ENCODE measurements at places on chromosomes 4 and X.

GRCh38 chrX:30982467-30982866, 89.4 kb downstream of the FTHL17 start:
- no peak for DNase-seq

DNA sequence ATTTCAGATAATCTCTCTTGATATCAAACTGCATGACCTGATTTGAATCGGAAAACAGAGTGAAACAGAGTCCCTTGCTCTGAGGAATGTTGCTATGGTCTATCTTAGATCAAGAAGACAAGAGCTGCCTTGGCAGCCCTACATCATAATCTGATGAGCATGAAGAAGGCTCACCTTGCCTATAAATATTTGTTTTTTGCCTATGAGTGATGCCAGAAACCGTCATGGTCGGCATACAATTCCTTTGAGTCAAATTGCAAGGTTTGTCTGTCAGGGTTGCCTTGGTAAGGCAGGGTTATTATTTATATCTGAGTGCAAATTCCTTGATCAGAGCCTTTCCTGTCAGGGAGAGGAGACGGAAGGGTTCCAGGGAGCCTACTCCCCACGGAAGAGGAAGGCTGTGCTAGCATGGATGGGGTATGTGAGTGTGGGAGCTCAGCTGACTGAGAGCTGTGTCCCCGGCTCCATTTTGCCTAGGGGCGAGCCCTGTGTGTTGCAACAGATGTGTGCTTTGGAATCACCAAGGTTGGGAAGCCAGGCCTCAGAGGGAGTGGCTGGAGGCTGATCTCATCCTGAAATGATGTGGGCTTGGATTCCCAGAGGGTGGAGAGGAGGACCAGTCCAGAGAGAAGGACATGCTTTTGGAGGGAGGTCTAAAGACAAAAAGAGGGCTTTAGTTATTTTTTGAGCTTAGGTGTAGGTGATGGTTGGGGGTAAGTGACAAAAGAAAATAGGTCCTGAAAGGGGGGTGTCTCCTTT, 43.6 kb downstream of the RTL9 start:
- no peak for DNase-seq

DNA sequence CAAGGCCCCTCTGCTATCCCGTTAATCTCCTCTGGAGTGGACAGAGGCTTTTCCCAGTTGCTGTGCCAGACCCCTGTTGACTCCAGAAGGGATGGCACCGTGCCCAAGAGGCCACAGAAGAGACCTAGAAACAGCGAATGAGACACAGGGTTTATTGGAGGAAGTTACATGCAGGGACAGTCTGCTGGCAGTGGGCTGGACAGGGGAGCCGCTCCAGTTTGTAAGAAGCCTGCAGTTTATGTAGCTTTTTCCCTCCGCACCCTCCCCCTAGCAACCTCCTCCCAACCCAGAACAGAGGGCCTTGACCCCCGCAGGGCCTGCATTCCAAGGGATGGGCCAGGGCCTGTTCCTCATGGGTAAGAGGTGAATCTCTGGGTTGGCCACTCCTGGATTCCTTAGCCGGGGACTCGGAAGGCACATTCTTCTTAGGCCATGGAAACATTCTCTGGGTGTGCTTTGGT, 216.8 kb upstream of the PSAPL1 start:
- DNase-seq, result no peak

GRCh38 chr4:97866821-97867556, 276.3 kb downstream of the STPG2 start:
- no peak for DNase-seq

DNA sequence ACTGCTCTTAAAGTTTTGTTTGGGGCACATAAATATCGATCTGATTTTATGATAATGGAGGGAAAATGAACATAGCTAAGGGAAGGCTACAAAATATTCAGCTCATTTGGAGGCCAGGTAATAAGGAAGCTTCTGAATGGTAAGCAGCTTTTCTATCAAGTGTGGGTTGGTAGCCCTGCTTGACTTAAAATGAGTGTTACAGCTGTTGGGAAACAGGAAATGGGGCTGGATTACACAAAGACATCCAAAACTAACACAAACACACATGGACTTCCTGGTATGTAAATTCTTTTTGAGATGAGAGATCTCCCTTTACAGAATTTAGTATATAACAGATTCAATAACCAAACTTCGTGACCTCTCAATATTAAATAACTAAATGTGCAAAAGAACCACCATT, 58.0 kb downstream of the FGF16 start:
- no peak for DNase-seq

DNA sequence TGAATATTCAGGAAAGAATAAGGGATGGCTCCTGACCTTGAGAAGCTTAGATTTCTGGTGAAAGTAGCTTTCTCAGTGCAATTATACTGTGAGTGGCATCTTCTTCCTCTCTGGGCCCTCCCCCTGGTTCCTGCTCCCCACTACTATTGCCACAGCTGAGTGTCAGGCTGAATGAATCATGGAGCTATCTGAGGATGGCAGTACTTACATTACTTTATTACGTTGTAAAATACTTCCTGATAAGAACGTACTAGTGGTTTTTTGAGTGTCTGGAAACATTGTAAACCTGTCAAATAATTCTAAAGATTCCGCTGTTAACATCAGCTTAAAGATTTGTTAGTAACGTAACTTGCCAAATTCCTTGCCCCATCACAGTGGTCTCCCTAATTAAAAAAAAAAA, 36.2 kb downstream of the ARHGAP10 start:
- no peak for DNase-seq

DNA sequence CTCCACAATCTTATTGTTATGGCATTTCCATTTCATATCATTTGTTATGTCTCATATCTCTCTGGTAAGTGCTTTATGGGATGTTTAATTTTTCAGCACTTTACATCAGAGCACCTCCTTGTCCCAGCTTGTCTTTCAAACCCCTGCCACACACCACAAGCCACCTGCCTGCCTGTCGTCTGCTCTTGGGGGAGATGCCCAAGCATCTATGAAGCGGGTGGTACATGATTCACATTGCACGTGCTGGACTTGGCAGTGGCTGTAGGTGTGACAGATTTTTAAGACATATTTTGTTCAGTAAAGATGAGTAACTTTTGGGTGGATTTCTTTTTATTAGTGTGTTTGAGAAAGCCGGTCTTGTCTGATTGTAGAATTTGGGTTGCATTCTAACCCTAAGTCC, 14.2 kb upstream of the SPATA4 start:
- DNase-seq, result no peak

DNA sequence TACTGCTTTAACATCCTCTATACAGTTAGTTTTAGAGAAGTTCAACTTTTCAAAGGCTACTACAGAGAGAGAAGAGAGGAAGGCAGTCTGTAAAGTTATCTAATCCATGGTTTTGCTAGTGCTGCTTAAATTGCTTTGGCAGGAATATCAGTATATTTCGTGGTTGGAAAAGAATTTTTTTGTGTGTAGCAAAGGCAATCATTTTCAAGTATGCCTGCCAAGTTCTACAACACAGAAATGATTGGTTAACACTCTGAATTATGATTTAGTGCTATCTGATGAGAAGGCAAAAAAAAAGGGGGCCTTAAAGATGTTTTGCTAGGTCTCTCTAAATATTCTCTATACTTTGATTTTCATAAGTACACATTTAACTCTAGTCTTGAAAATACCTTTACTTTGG, 133.1 kb downstream of the JADE1 start:
- no peak for DNase-seq

GRCh38 chr4:10732235-10732913, 47.8 kb upstream of the CLNK start:
- no peak for DNase-seq

DNA sequence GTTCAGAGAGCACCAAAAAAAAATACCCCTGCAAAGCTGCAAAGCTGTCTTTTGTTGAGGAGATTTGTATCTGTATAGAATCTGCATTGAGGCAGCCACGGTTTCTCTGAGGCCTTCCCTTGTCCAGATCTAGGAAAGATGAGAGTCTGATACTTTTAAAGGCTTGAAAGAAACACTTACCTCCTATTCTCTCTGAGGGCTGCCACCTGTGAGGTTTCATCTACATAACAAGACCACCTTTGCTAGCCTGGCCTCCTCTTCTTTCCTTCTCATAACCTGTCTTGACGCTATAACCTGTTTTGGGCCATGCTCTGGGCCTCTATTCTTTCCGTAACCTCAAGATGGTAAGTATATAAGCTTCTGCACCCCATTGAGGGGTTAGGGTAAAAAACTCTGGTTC, 779.6 kb upstream of the HTR2C start:
- DNase-seq, result no peak

All from NCI-H1105 treated with DMSO at 0.1 percent for 48 hours (cell line).